KG1 (cell line): ENCODE measurements at places on chromosomes 2 and 18.

DNA sequence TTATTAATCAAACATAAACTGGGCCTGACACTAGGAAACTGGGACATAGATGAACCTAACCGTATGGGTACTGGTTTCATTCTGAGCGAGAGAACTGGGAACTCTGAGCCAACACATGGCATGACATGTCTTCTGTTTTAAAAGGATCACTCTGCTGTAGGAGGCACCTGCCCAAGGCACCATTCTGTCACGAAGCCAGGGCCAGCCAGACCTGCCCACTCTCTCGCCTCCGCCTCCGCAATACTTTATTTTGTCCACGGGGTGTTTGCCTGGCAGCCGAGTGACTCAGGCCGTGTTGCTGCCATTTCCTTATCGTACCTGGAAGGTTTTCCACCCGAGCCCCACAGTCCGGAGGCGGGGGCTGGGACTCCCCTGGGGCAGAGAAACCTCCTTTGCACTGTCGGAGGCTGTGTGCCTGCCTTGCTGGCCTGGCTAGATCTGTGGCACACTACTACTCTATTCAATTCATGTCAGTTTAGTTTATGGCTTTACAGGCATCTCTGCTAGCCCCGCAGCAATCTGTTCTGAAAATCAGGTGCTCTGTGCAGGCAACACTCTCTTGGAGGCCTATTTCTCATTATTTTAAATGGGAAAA lies 120.4 kb upstream of the ACKR3 start:
- DNase-seq: no peak

DNA sequence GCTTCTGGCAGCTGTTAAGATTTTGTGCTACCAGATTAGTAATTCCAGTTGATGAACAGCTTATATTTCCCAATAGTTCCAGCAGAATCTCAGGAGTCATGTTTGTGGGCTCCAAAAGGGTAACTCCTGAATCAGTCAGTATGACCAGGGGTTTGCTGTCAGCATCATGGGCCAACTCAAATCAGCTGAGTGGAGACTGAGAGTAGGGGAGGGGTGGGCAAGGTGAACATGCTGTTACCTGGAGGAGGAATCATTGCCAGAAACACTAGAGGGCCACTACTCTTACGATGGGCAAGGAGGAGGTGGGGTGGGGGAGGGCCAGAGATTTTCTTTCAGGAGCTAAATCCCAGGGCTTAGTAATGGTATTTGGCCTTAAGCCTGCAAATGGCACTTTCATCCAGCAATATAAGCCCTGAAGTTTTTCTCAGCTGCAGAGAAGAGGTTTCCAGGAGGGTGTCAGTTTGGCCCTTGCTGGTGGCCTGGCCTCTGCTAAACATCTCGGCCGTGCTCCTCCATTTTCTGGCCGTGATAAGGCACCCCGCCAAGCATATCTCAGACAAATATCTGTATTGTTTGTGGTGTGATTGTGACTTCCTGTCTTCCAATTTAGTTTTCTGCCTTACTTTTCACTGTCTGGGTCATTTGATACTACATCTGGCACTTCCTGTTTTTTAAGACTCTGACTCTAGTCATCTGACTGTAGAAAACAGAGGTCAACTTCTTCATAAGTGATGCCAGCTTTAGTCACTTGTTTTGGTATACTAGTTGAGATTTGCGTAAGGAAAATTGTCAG lies 120.5 kb upstream of the CXCR4 start:
- peak; percentile 37 for DNase-seq

DNA sequence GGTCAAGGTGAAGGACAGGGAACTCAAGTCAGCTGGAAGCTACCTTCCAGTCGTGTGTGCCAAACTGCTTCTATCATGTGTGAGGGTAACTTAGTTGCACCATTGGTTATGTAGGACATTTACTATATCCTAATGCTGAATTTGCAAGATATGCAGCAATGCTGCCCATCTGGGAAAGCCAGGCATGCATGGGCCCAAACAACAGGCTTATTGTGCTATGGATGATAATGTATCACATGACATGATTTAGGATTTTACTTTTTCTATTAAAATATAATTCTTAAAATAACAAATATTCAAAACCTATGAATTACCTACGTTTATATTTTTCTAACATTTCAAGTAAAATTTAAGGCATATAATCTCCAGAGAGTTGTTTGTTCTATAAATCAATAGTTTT lies 35.9 kb downstream of the B4GALT6 start:
- DNase-seq: no peak

DNA sequence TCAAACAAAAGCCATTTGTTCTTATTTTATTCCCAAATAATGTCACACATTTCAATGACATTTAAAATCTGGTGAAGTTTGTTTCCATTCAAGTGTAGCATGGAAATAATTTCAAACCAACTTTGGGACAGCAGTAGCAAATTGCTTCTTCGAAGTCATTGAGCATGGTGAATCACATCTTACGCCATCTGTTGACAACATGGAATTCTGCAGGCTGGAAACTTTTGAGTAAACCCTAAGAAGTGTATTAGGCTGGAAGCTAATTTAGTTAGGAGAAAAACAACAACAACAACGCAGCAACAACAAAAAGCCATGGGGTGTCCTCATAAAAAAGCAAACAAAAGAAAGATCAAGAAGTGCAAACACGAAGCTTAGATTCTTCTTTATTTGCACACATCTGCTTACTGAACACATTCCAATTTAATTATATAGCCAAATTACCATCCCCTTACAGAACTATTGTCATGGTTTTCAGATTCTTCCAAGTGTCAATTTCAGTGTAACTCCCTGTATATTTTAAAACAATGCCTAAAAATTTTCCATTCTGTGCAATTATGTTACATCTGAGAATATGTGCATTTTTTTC lies 659.0 kb upstream of the CDH7 start:
- DNase-seq: peak; percentile 11

GRCh38 chr18:76951456-76952247 lies 129.3 kb downstream of the ZNF236 start:
- no peak for DNase-seq

DNA sequence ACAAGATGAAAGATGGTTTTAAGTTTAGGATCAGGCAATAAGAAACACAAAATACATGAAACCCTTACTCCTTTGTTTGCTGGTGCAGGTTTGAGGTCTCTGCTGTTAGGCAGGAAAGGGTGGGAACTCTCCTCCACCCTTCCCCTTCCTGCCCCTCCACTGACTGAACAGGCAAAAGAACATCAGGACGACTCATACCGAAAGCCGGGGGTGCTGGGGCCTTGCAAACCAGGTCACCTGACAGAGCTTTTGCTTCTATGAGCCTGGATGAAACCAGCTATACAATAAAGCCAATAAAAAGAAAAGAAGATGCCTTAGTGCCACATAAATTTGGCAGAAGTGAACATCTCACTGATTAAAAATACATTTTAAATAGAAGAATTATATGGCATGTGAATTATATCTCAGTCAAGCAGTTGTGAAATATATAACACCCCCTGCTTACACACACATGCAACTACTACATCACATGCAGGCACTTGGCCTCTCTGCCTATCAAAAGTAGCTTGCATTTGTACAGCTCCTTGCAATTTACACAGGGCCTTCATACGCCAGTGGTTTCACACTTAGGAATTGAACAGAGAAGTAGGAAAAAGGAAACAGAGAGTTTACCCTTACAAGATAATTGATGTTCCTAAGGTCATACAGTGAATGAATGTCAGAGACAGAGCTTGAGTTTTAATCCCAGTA lies 215.1 kb upstream of the TRIB2 start:
- DNase-seq: no peak

GRCh38 chr2:230636684-230637271 lies 75.9 kb upstream of the CAB39 start:
- DNase-seq: no peak

- DNase-seq: no peak
Measured at GRCh38 chr2:55861733-55862132, 61.8 kb downstream of the EFEMP1 start.

DNA sequence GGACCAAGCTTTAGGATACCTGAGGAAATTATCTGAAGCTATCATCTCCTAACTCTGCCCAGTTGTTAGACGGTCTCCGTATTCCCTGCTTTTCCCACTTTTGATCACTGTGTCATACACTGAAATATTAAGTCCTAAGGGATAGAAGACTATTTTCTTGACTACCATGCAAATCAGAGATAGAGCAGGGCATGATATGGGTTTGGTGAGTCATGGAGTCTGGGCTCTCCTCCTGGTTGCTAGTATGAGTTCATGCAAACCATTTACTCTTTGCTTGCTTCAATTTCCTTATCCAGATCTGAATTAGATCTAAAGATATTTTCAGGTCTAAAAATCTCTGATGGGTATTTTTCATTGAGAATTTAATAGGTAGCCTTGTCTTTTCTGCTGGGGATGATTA lies 55.0 kb downstream of the EHBP1 start:
- no peak for DNase-seq

GRCh38 chr18:70116949-70117348 lies 88.5 kb downstream of the RTTN start:
- DNase-seq: no peak

GRCh38 chr18:31657823-31658669 lies 26.3 kb downstream of the B4GALT6 start:
- no peak for DNase-seq

- DNase-seq: no peak
Measured at GRCh38 chr18:56382541-56382940, 255.9 kb downstream of the TXNL1 start.

DNA sequence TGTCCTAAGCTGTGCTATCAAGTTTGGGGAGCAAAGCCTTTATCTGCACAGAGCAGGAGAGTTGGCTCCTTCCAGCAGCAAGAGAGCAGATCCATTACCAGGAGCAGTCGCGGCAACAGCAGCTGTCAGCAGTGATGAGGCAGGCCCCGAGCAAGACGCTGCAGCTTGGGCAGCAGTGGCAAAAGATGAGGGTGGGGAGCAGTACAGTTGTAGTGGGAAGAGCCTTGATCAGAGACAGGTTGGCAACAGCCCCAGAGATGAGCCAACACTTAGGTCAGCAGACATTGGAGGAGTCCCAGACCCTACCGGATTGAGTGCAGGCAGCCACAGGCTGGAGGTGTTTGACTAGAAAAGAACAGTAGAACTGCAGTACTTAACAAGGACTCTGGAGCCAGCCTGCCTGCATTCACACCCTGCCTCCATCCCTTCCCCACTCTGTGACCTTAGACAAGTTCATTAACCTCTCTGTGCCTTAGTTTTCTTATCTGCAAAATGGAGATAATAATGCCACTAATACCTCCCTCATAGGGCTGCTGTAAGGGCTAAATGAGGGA lies 117.1 kb upstream of the SERTAD2 start:
- no peak for DNase-seq

DNA sequence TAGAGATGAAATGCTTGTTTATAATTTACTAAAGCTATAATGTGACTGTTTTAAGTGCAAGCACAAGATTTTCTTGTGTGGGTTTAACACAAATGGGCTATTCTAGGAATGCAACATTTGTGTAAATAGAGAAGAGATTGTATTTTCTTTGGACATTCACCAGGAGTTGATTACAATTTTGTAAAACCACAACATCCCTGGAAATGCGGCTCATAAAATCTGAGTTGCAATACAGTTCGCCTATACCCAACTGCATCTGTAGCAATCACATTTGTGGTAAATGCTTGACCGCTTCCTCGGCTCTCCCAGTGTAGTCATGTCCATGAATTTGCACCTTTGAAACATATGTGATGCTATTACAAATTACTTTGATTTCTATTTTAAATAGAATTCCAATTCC lies 348.7 kb upstream of the CDH20 start:
- DNase-seq: no peak

GRCh38 chr18:77544792-77545191 lies 295.1 kb downstream of the GALR1 start:
- DNase-seq: no peak

GRCh38 chr18:4058179-4058578 lies 396.9 kb downstream of the DLGAP1 start:
- no peak for DNase-seq

DNA sequence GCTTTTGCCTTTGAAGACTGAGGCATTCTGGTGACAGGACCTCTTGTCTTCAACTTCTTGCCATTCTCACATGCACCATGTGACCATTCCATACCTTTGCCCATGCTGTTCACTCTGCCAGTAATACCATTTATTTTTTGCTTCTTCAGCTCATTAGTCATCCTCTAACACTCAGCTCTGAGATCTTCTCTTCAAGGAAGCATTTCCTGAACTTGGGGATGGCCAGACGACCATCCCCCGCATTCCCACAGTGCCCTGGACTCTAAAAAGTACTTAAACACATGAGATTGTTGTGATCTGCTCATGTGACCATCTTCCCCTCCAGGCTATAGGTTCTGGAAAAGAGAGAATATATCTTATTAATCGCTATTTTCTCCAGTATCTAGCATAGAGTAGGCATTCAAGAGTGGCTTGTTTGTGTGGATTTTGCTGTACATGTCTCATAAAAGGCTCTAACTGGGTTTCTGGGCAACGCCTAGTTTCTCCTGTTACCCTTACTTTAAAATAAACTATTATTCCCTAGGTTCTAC lies 33.9 kb downstream of the PAX3 start:
- DNase-seq: no peak

DNA sequence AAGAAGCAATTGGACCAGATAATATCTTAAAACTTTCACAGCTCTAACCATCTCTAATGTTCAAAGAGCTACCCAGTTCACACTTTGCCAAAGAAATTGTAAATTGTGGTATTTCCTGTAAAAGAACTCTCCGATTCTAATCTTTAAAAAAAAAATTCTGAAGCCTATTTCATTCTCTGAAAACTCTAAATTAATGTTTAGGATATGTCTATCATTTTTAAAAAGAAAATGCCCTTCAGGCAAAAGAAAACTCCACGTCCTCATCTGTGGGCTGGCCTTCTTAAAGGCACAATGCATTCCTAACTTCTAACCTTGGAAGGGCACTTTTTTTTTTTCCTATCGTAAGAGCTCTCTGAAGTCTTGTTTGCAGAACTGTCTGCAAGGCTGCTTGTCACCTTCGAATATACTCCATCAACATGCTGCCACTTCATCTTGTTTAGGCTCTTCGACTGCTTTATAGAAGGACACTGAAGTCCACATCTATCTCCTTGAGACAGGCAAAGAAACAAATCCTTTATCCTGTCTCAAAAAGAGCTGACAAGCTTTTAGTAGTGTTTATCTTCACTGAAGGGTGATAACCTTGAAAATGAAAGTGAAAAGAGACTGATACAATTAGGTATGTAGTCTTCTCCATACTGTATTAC lies 124.3 kb upstream of the SLC39A10 start:
- no peak for DNase-seq

DNA sequence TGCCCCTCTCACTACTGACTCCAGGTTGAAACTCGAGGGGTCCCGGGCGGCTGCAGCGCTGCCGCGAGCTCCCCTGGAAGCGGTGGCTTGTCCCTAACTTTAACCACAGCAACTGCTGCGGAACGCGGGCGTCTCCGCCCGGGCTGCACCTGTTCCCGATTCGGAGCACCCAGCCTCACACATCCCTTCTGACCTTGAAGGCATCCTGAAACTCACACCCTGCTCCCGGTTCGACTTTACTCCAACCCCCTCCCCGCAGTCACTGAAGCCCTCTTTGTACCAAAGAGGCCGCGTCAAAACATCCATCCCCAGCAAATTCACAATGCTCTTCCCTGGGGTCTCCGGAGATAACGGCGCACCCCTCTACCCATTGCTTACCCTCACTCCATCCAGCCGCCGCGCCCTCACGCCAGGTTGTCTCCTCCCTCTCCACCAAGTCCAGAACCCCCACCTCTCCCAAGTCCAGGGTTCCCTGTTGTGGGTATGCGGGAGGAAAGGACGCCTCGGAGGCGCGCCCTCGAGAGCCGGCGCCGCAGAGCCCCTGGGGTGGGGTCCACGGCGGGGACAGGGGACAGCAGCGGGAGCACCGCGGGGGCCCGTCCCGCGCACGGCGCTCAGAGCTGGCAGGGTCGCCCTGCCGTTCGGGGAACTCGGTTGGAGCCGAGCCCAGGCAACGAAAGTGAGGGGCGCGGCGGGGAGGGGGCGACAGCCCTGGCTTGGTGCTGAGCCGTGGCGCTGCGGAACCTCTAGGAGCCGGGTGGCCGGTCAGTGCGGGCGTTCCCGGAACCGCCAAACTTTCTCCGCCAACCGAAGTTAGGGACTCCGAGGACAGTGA lies 934 bp downstream of the MYO5B start:
- DNase-seq: no peak
